IPS-NIHi11 (cell line): ENCODE measurements at places on chromosomes 5 and 9.

GRCh38 chr9:91436841-91437240, 13.2 kb upstream of the NFIL3 start:
- no peak for DNase-seq

DNA sequence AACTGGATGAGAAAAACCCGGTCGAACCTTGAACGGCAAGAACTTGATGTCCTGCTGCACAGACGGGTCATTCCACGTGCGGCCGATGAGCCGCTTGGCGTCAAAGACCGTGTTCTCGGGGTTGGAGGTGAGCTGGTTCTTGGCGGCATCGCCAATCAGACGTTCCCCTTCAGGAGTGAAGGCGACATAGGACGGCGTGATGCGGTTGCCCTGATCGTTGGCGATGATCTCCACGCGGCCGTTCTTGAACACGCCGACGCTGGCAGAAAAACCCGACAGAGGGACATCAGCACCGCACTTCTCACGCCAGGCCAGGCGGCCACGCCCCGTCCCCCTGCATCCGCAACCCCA, 519 bp downstream of the HSPA5 start:
- DNase-seq, result no peak

GRCh38 chr5:124110942-124111341, 599.0 kb downstream of the CSNK1G3 start:
- DNase-seq, result no peak

- DNase-seq, result no peak
These were observed 40.1 kb downstream of the SLC38A9 start for GRCh38 chr5:55671975-55672374.

DNA sequence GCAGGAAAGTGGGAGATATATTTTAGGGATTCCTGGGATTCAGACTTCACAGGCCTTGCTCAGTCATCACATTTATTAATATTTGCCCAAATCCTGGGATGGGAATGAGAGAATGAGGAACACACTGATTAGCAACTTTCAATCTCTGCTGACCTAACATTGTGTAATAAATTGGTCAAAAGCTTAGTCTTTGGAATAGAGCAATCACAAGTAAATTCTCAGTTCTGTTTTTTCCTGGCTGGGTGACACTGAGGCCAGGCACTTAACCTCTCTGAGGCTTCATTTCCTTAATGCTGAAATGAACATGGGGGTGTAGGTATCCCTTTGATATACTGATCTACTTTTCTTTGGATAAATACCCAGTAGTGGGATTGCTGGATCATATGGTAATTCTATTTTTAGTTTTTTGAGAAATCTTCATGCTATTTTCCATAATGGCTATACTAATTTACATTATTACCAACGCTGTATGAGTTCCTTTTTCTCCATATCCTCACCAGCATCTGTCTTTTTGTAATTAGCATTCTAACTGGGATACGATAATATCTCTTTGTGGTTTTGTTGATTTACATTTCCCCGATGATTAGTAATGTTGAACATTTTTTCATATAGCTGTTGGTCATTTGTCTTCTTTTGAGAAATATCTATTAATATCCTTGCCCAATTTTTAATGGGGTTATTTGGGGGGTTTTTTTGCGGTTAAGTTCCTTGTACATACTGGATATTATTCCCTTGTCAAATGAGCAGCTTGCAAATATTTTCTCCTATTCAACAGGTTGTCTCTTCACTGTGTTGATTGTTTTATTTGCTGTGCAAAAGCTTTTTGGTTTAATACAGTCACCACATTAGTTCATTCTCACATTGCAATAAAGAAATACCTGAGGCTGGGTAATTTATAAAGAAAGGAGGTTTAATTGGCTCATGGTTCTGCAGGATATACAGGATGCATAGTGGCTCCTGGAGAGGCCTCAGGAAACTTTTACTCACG, 36.8 kb upstream of the NIPBL start:
- DNase-seq, result no peak

DNA sequence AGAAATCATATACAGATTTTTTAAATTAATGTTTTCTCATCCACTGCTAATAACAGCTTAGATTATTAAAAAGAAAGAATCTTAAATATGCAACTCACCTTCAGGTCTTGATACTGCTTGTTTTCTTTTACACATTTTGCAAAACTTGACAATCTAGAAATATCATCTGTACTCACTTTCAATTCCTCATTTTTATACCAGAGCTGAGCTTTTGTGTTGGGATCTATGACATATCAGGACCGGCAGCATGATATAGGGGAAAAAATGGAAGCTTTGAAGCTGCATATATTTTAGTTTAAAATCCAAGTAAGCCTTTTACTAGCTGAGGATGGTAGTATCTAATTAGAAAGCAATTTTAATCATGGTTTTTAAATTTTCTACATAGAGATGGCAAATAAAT, 75.7 kb upstream of the SMARCA2 start:
- DNase-seq, result no peak

DNA sequence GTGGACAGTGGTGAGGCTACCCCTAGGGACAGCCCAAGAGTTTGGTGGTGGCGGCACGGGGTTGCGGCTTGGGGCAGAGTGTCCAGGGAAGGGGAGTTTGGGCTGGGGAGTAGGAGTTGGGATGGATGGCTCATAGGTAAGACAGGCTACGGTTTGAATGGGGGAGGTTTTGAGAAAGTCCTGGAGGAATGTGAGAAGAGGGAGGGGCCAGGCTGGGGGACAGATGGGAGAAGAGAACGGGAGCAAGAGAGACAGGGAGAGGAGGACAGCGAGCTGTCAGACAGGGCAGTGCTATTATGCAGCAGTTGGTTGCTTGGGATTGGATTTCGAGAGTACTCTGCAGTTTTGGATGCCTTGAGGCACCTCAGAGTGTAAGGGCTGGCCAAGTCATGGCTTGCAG, 24.5 kb downstream of the PSD2 start:
- DNase-seq, result no peak

- no peak for DNase-seq
These were observed 60.4 kb downstream of the FBXL7 start for GRCh38 chr5:15560421-15560820.

- no peak for DNase-seq
These were observed 32.1 kb upstream of the ADRB2 start for GRCh38 chr5:148794275-148794674.

DNA sequence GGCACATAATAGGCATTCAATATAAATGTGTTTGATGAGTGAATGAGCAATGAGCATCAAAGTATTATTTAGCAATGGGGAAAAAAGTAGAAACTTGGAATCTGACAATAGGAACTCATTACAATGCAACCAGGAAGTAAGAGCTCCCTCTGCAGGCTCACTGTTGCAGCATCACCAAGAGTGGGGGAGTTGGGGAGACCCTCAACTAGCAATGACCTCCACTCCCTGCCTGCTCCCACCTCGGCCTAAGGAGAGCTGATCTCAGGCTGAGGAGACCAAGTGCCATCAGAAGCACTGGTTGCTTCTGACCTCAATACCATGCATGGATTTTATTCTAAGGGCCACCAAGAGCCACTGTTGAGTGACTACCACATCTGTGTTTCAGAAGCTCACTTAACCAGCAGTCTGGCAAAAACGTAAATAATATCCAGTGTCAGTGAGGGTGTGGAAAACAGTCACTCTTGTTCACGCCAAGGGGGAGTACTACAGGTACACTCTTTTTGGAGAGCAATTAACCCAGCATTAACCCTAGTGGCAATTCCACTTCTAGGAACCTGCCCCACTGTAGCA, 8.0 kb downstream of the VDAC1 start:
- DNase-seq, result peak; percentile 63

DNA sequence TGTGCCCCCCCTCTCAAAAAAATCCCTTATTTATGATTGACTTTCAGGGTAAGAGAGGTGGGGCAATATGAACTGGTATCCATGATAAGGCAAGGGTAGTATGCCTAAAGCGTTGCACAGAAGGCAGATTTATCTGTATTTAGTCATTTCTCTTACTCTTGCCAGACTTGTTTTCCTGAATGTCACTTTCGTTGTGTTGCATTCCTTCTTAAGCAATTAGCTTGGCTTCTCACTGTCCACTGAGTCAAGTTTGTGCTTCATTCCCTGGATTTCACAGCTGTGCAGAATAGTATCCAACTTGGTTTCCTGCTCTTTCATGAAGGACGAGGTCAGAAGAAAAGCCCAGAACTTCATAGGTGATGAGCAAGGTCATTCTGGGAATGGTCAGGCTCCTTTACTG, 301.5 kb upstream of the ACTBL2 start:
- no peak for DNase-seq

DNA sequence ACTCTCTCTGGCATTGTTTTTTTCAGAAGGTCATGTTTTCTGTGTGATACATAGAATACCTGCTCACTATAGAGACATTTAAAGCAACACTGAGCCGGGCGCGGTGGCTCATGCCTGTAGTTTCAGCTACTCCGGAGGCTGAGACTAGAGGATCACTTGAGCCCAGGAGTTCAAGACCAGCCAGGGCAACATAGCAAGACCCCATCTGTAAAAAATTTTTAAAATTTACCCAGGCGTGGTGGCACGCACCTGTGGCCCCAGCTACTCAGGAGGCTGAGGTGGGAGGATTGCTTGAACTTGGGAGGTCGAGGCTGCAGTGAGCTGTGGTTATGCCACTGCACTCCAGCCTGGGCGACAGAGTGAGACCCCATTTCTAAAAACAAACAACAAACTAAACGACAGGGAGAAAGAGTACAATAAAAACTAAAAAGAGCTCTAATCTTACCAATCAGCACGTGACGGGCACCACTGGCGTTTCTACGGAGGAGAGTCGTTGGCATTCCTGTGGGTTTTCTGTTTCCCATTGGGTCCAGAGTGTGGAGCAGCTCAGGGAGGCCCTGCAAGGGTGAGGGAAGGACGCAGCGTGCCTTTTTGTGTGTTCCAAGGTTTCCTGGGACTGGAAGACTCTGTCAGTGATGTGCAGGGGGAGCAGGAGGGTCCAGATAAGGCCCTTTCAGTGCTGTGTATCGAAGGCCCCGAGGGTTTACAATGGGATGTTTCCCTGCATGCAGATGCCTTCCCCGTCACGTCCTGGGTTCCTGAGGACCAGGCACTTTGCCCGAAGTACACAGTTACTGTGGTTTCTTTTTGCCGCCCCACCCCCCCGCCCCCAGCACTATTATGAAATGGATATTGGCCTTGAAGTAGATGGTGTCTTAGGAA, 7.2 kb upstream of the RNU6ATAC start:
- no peak for DNase-seq

DNA sequence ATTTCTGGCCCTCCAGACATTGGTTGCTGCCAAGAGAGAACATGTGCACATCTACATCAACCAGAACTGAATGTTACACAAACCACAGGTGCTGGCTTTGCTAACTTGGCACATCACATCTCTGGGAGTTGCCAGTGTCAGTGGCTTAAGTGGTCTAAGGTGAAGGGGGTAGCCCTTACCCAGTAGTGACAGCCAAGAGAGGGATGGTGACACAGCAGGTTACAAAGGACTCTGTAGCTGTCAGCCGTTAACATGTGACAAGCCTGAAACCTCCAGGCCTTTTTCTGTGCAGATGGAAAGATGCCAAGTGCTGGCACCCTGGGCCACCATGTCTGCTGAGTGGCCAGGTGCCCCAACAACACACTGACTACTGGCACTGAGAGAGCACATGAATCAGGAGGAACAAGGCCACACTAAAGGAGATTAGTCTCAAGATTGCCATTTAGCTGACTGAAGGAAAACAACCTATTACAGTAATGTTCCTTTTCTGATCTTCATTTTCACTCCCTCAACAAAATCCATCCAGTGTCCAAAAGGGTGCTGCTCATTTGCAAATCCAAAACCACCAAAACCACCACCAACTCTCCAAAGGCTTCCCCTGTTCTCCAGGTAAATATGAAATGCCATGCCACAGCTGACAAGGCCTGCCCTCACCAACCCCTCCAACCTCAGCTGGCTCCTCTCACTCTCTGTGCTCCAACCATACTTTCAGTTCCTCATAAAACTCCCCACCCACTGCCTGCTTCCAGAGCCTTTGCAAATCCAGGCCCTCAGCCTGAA, 20.2 kb downstream of the SIL1 start:
- no peak for DNase-seq
